ENCODE measurements at places on chromosomes 2 and 18.

- DNase-seq: no peak
Measured at GRCh38 chr18:15198116-15198389, 450.1 kb downstream of the ANKRD30B start.

DNA sequence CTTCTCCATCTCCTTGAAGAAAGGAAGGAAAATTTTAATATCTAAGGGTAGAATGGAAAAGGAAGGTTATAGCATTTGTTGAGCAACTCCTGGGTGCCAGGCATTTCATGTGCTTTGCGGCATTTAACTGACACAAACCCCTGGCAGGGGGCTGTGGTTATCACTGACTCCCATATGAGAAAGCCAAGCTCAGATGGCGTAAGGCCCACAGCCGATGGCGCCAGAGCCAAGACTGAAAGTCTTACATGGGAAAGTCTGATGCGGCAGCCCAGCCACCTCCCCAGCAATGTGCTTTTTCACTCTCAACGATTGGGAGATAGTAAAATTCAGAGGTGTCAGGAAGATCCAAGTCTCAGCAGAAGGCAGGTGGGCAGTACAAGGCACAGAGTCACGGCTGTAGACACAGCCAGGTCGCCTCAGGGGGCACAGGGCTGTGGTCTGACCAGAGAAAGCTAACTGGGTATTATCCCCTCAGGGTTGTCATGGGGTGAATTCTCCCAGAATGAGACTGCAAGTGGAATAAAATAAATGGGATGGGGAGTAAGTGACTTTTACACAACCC, 324.2 kb upstream of the NCKAP5 start:
- no peak for DNase-seq

- no peak for DNase-seq
Measured at GRCh38 chr18:48868468-48869466, 82.0 kb downstream of the SMAD7 start.

- no peak for DNase-seq
Measured at GRCh38 chr2:105007367-105007766, 30.5 kb upstream of the MRPS9 start.

- no peak for DNase-seq
Measured at GRCh38 chr2:226179010-226179409, 620.6 kb downstream of the IRS1 start.

- no peak for DNase-seq
Measured at GRCh38 chr2:86747711-86748639, 27.9 kb downstream of the RMND5A start.

- DNase-seq: no peak
Measured at GRCh38 chr2:217064234-217065011, 204.6 kb upstream of the TNP1 start.

DNA sequence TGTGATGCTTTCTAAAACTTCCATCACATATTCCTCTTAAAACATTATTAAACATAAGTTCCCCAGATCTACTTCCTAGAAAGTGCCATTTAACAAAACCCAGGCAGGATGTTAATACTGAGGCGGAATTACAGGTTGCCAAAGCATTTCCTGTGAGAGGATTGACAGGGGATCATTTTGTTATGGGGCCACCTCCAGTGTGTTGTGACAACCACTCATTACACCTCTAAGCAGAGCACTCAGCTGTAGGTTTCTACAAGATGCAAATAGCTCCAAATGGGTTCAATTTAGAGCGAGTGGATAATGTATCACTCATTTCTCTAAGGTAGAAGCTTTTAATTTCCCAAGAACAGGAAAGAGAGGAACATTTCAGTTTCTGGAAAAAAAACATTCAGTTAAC, 1429.5 kb upstream of the ACVR2A start:
- no peak for DNase-seq

- no peak for DNase-seq
Measured at GRCh38 chr2:62304429-62305417, 108.8 kb downstream of the B3GNT2 start.

DNA sequence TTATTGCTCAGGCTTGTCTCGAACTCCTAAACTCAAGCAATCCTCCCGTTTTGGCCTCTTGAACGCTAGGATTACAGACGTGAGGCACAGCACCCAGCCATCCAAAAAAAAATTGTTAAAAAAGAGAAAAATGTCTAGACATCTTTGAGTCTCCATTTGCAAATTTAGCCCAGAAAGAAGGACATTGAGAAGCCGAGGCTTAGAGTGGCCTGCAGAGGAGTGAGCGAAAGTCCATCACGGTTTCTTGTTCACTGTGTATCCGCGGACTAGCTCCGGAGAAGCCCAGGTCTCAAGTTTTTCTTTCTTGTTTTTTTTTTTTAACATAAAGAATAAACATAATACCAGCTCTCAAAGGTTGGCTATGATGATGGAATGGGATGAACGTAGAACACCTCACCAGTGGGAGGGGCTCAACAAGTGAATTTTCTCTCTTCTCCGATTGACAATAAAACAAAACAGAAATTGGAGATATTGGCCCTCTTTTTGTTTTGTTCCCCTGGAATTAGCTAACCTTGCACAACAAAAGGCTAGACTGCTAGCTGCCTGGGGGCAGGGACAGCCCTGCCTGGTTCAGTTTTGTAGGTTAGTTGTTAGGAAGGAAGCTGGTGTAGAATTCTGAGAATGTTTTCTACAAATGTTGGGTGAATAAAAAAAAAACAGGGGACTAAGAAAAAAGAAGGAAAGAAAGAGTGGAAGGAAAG, 163.4 kb downstream of the MYCN start:
- DNase-seq: no peak

GRCh38 chr2:24512404-24512803, 21.4 kb downstream of the NCOA1 start:
- no peak for DNase-seq

DNA sequence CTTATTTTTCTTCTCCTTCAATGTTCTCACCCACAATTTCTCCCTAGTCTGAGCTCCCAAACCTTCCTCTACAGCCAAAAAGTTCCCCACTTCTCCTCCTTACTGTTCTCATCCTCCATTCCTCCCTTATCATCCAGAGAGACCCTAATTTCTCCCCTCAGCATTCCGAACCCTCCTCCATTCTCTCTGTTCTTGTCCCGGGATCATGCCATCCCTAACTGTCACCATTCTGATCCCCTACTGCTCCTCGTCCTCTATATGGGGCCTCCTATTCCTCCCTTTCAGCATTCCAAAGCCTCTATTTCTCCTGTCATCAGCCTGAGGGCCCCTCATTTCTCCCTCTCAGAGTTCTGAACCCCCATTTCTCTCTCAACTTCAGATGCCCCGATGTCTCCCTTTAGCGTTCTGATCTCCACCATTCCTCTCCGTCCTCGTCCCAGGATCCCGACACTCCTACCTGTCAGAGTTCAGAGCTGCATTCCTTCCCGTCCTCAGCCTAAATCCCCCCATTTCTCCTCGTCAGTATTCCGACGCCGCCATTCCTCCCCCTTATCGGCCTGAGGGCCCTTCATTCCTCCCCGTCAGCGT, 522 bp downstream of the MBD1 start:
- DNase-seq: no peak

DNA sequence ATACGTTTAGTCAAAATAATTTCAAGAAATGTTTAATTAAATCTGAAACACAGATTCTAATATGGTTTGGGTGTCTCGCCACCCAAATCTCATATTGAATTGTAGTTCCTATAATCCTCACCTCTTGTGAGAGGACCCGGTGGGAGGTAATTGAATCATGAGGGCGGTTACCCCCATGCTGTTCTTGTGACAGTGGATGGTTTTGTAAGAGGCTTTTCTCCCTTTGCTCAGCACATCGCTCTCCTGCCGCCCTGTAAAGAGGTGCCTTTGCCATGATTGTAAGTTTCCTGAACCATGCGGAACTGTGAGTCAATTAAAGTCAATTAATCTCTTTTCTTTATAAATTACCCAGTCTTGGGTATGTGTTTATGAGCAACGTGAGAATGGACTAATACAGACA, 1045.1 kb upstream of the POU3F3 start:
- no peak for DNase-seq

DNA sequence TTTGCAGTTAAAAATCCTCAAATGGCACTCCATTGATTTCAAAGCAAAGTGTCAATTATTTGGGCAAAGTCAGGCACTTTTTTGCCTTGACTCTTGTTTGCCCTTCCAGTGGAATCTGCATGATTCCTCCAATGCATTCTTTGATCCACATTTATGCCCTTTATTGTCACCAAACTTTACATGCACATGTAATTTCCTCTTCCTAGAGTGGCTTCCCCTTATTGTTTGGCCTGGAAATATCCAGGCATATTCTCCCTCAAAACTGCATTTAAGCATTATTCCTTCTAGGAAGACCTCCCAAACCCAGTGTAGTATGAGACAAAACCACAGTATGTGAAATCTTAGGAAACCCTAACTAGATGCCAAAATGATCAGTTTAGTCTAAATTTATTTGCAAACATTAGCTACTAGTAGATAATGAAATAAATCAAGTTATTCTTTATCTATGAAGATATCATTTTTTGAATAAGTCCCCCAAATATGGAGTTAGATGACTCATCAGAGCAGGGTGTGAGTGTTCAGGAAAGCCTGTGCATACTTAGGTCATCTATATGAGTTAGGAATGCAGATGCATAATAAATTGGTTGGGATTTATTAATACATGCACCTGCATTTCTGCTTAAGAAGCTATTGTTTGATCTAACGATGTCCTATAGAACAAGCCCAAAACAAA, 433.3 kb upstream of the TCF4 start:
- no peak for DNase-seq

DNA sequence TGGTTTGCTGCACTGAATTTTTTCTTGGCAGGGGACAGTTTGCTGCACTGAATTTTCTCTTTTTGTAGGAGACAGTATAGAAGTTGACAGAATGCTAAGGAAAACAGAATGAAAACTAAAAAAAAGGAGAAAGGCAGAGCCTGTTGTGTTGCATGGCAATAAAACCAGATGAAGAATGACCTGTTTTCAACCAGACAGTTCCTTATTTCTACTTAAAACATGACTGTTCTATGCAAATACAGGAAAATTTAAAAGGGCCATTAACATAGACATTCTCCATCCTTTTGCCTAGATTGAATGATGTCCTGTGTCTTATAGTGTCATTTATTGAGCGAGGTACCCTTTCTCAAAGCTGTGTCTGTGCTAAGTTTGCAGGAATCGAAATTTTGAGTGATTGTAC, 33.3 kb downstream of the ABI2 start:
- DNase-seq: no peak

DNA sequence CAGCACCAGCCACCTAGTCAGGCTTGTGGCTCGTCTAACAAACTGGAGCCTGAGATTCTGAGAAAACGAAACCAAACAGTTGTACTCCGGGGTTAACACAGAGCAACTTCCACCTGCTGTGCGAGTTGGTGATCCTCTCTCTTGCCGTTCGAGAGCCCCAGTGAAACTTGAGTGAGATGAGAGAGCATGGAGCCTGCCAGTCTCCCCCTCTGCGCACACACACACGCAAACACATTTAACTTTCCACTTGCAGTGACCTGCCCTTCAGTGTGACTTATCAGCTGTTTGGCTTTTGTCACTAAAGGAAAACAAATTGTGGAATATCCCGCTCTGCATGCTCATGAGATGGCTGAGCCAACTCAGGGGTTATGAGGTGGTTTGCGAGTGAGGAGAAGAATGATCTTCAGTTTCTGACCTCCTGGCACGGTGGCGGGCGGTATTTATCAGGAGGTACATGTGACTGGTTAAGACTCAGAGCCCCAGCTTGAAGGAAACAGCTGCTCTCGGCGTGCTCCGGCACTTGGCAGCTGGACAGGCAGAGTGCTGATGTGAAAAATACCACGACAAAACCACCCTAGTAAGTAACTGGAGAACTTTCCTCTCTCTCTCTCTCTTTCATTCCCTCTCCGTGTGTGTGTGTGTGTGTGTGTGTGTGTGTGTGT, at the start of gene RASGRP3:
Gene RASGRP3 (plus strand): TSS at position 519 of the 662 bp plus-strand sequence. CDS start 38,488 bp downstream, outside the sequence.
- no peak for DNase-seq

GRCh38 chr18:79413901-79414300, 18.2 kb downstream of the NFATC1 start:
- no peak for DNase-seq

DNA sequence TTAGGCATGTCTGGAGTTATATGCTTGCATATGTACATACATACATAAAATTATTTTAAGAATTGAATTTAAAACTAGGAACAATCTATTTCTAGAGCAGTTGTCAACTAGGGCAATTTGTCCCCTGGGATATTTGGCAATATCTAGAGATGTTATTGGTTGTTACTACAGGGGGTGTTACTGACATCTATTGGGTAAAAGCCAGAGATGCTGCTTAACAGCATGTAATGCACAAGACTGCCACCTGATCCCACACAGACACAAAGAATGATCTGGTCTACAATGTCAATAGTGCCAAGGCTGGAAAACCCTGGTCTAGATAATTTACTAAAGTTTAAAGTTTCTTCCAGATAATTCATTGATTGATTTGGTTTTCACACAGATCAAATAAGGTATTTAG, 185.3 kb downstream of the NYAP2 start:
- DNase-seq: no peak

DNA sequence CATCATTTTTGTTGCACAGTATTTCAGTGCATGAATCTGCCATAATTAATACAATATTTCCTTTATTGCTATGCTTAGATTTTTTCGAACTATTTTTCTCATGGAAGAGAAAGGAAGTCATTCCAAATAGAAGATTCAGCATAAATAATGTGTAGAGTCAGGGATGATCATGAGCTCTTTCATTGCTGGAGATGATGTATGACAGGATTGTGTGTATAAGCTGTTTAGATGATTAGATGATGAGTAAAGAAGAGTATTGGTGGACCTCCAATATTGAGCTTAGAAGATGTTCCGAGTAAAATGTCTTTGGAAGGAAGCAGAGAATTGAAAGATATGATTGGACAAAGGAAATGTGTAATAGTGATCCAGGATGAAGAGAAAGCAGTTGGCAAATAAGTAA, 364.5 kb downstream of the PARD3B start:
- DNase-seq: no peak

- no peak for DNase-seq
Measured at GRCh38 chr2:64260093-64260803, 116.0 kb upstream of the PELI1 start.

DNA sequence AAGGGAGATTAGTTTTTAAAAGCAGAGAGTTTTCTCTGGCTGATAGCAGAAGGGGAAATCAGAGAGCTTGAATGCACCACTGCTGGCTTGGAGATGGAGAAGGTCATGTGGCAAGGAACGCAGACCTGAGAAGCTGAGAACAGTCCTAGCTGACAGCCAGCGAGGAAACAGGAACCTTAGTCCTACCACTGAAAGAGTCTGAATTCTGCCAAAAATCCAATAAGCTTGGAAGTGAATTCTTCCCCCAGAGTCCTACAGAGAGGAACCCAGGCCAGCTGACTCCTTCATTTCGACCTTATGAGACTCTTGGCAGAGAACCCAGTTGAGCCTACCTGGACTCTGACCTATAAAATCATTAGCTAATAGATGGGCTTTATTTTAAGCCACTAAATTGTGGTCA, 371.9 kb upstream of the TNP1 start:
- DNase-seq: no peak

DNA sequence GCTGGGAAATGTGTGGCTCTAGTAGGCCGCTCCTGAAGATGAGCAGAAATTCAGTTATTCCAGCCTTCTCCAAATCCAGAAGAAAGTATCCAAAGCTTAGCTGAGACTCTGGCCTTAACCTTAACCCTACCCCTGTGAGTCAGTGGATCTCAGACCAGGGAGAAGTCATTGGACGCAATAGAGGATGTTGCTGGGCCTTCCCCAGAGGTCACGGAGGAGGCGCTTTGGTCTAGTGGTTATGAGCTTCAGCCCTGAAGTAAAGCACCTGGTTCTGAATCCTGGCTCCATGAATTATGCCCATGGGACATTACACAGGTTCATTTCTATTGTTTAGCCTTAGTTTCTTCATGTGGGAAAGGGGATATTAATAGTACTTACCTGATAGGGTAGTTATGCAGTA, 24.0 kb downstream of the PKDCC start:
- DNase-seq: no peak

GRCh38 chr2:7801212-7801611, 880.6 kb upstream of the ID2 start:
- no peak for DNase-seq

GRCh38 chr18:21949326-21950015, 208.9 kb downstream of the MIB1 start:
- DNase-seq: no peak
